Dermis microvascular lymphatic vessel endothelial cell (primary cell): ENCODE measurements at places on chromosomes 1 and 21. TPM values are rescaled to one million over a fixed set of nuclear protein-coding genes. Genes with fewer than 3 reads are reported as not detected.

DNA sequence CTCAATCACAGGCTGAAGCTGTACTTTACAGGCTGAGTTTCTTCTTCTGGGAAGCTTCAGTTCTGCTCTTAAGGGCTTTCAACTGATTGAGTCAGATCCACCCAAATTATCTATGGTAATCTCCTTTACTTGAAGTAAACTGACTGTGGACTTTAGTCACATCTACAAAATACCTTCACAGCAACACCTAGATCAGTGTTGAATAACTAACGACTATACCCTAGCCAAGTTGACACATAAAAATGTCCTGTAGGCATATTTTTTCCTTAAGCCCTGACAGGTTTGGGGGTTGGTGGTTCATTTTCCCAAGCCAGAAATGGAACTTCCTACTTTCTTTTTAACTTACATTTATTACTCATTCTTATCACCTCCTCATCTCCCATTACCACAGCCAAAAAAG, 42.9 kb upstream of the PRKACB start:
- no peak for DNase-seq

PEA15 gene
- total RNA-seq = 38.9 and 83.1 TPM in 2 replicates

KLF17 gene
- total RNA-seq = not detected in 2 replicates

RAB3B gene
- total RNA-seq = 2.1 and 4.0 TPM in 2 replicates

NTRK1 gene
- total RNA-seq = not detected in 2 replicates

DNA sequence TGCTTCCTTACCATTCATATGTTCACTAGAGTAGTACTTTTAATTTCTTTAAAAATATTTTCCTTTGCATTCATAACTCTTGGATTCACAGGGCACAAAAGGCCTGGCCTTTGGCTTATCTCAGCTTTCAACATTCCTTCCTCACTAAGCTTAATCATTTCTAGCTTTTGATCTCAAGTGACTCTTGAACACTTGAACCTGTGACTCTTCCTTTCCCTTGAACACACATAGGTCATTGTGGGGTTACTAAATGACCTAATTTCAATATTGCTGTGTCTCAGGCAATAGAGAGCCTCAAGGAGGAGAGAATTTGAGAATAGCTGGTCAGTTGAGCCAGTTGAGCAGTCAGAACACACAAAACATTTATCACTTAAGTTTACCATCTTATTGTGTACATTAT, 49.9 kb downstream of the COL11A1 start:
- no peak for DNase-seq

GRCh38 chr1:118881751-118882150, 106.4 kb downstream of the TBX15 start:
- DNase-seq = no peak

CRYAA gene
- total RNA-seq = not detected in 2 replicates

DNA sequence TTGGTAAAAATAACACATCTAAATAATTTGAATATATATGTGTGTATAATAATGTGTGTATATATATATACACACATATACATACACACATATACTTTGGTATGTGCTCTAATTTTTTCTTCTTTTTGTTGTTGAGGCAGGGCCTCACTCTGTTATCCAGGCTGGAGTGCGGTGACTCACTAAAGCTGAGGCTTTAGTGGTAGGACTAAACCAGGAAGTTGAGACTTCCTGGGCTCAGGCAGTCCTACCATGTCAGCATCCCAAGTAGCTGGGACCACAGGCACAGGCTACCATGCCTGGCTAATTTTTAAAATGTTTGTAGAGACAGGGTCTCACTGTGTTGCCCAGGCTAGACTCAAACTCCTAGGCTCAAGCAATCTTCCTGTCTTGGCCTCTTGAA, 46.7 kb upstream of the CXADR start:
- peak; percentile 39 for DNase-seq

OR2L8 gene
- total RNA-seq = not detected in 2 replicates

GRCh38 chr1:212700223-212700891, 717 bp upstream of the BATF3 start:
- peak; percentile 35 for DNase-seq

- no peak for DNase-seq
These were observed 2.6 kb upstream of the SYTL1 start for GRCh38 chr1:27339213-27339612.

ALPL gene
- under 0.01 and 0.26 TPM in 2 replicates for total RNA-seq

DNA sequence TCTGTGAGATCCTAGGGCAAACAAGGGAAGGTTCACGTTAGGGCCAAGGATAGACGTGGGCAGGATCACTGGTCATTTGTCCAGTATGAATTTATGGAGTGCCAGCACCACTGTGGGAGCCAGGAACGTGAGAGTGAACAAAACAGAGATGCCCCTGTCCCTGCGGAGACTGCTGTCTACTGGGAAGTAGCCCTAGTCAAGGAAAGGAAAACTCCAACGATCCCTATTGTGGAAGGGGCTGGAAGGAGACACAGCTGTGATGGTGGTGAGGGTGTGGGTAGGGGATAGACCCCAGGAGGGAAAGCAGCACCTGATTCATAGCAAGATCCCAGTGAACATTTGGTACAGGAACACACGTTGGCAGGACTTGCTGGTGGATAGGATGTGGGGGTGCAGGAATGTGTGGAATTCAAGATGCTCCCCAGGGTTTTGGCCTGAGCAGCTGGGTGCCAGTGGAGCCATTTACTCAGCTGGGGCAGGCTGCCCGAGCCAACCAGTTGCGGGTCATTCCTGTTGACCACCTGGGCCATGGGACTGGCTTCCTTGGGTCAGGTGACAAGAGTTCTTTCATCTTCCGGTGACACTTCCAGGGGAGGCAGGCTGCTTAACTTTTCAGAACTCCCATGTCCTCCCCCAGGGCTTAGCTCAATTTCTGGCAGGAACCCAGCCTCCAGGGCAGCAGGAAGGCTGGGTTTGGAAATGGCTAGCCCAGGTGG, 1.2 kb upstream of the ATP13A2 start:
- no peak for DNase-seq

DNA sequence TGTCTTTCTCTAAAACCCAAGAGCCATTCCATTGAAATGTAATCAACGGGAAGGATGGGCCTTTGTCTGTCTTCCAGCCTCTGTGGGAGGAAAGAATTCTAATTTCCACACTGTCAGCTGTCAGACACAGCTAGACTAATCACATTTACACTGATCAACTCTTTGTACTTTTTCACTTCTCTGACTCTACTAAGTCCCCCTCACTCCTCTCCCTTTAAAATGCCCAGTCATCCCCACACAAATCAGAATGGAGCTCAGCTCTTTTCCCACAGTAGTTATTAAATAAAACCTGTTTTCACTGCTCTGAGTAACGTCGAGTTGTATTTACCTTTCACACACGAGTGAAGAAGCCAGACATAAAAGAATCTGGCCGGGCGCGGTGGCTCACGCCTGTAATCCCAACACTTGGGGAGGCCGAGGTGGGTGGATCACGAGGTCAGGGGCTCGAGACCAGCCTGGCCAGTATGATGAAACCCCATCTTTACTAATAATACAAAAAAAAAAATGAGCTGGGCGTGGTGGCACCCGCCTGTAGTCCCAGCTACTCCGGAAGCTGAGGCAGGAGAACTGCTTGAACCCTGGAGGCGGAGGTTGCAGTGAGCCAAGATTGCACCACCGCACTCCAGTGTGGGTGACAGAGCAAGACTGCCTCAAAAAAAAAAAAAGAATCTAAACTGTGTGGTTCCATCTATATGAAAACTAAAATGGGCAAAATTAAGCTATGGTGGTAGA, 13.3 kb downstream of the ZBTB8OS start:
- DNase-seq = no peak

DNA sequence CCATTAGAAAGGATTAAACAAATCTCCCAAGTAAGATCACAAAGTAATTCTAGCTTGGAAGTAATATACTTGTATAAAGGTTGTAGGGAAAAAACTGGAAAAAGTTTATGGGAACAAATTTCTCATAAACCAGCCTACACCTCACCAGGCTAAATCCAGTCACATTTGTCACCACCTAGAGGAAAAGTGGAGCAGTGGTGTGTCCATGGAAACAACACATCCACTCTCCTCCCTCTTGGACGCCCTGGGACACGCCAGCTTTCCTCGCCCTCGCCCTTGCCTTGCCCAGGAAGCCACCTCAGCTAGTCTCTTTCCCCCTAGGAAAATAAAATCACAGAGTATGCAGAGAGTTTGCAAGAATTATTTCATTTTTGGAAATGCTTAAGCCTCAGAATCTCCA, 2.2 kb downstream of the PALMD start:
- peak; percentile 93 for DNase-seq

DNA sequence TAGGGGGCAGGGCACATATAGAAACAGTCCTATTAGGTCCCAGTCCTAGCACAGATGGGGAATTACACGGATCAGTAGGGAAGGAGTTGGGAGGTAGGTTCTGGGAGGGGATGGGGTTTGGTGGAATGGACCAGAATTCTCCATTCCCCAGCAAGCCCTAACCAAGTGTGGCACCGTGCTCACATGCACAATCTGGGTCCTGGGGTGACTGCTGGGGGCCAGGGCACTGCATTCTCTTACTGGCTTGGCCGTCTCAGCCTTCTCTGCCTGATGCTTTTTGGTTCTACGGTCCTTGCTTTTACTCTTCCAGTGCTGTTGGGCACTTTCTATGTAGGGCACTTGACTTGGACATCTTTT, 53.9 kb downstream of the NENF start:
- DNase-seq = no peak

PGLYRP4 gene
- total RNA-seq = not detected in 2 replicates

ITGB2 gene
- total RNA-seq = 0.13 and 0.25 TPM in 2 replicates

DNA sequence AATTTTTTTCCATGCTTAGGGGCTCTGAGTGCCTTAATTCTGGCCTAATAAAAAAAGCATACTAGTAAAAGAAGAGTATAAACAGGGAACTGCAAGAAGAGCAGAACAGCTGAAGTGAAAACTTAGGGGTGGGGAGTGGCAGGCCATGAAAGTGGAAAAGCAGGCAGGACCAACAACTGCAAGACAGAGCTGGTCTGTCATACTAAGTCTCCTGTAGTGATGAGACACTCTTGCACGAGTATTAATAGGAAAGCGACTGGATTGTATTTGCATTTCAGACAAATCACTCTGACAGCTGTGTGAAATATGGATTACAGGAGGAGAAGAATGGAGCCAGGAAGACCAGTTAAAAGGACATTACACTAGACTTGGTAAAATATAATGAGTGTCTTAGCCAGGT, 449.9 kb downstream of the NUF2 start:
- DNase-seq = no peak

DNA sequence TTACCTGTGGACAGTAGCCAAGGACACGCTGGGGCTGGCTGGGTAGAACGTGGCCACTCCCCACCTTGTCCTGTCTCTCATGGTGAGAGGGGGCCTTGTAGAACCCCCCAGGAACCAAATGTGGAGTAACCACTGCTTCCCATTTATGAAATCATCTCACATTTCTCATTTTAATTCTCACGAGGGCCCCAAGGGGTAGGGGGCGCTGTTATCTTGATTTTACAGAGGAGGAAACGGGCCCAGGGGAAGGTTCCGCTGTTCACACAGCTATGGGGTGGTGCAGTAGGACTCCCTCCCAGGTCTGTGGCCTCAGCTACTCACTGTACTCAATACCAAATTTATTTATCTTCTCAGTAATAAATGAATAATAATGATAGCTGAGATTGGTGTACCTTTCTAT, 5.5 kb downstream of the SMPDL3B start:
- peak; percentile 54 for DNase-seq

KMO gene
- total RNA-seq = not detected in 2 replicates

ECE1 gene
- total RNA-seq = 105 and 129 TPM in 2 replicates
